ENCODE measurements at places on chromosomes 3 and 15.

DNA sequence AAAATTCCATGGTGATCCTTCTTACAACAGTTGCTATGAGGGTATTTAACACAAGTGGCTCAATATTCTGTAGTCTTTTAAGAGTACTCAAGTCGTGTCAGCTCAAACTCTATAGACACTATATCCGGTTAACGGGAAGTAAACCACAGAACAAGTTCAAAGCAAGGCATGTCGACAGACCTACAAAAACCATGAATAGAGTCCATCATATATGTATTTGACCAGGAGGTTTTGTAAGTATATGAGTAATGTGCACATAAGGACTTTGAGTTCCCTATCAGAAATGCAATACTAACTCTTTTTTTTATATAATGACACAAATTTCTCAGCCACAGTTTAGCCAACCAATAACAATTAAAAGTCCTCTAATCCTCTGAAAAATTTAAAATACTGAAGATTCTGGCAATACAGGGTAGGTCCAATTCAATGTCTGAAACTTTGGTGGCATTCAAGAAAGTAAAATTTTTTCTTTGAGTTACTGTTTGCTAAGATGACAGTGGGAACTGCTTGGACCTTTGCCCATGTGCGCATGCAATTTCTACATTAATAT, 93.7 kb downstream of the NEK10 start:
- DNase-seq = no peak

DNA sequence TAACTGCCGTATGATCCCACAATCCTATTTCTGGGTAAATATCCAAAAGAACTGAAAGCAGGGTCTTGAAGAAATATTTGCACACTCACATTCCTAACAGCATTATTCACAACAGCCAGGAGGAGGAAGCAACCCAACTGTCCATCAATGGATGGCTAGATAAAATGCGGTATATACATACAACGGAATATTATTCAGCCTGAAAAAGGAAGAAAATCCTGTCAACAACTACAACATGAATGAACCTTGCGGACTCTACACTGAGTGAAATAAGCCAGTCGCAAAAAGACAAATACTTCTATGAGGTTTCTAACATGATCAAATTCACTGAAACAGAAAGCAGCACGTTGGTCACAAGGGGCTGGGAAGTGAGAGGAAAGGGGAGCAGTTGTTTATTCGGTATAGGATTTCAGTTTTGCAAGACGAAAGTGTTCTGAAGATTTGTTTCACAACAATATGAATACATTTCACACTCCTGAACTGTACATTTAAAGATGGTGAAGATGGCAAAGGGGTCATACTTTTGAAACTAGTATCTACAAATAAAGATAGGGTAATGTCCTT, 6.2 kb downstream of the DLG1 start:
- DNase-seq = no peak

GRCh38 chr3:154178172-154178571, 57.0 kb downstream of the ARHGEF26 start:
- no peak for DNase-seq

- no peak for DNase-seq
Observed at GRCh38 chr15:60313906-60314305, 83.9 kb downstream of the ANXA2 start.

DNA sequence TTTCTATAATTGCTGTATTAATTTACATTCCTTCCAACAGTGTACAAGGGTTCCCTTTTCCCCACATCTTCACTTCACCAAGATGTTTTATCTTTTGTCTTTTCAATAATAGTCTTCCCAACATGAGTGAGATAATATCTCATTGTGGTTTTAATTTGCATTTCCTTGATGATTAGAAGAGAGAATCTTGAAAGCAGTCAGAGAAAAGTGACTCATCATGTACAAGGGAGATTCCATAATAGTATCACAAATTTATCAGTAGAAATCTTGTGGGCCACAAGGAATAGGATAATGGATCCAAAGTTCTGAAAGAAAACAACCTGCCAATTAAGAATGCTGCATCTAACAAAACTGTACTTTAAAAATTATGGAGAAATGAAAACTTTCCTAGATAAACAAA, 189.3 kb downstream of the NECTIN3 start:
- DNase-seq = no peak

Measured in activated CD4-positive, alpha-beta T cell treated with anti-CD3 and anti-CD28 coated beads, Interleukin-2, amount 50 U/mL, for 48 hours (primary cell).